ENCODE measurements at places on chromosomes 4 and X.

DNA sequence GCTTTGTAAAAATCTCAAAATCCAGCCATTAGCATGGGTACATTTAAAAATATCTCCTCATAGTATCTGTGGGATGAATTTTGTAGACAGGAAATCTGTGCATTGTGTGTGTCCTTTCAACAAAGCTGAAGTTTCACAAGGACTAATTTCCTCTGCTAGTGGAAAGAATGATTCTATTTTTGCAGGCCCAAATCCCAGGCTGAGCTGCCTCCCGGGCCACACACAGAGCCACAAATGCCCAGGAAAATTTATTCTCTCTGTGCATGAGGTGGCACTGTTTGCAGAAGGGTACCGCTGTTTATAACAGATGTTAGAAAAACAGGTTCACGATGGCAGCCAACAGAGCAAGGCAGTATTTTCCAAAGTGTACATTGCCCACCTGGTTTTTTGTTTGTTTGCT, 11.0 kb upstream of the VCX3B start:
- no peak for DNase-seq

GRCh38 chr4:141858437-141858836, 222.1 kb downstream of the IL15 start:
- no peak for DNase-seq

- DNase-seq, result peak; percentile 24
Observed at GRCh38 chrX:25721564-25721963, 416.6 kb upstream of the MAGEB18 start.

GRCh38 chr4:128787509-128788311, 21.8 kb upstream of the JADE1 start:
- DNase-seq, result no peak

DNA sequence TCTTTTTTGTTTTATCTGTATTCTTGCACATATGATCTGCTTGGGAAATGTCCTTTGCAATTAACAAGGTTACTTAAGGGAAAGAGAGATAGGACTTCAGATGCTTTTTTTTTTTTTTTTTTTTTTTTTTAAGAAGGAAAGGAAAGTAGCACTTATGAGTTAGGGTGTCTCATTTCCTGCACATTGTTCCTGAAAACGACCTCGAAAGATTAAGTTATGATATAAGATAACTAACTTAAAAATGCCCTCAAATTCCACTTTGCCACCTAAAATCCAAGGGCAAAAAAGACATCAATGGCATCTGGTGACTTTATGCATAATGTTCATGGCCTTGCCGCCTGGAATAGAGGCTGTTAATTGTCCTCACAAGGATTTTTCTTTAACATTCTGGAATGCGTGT, 44.9 kb downstream of the PCDH7 start:
- no peak for DNase-seq

- DNase-seq, result no peak
Observed at GRCh38 chrX:133991814-133992213, 6.4 kb upstream of the GPC3 start.

DNA sequence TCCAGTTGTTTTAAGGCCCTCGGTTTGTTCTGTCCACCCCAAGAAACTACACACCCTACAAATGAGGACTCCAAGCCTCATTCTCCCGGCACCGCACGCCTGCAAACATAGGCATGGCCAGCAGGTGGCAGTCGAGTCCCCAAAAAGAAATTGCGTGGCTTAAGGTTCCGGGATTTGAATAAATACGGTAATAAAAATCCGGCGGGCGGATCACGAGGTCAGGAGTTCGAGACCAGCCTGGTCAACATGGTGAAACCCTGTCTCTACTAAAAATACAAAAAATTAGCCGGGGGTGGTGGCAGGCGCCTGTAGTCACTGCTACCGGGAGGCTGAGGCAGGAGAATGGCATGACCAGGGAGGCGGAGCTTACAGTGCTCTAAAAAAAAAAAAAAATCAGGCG, 21.8 kb upstream of the CSF2RA start:
- DNase-seq, result peak; percentile 75

DNA sequence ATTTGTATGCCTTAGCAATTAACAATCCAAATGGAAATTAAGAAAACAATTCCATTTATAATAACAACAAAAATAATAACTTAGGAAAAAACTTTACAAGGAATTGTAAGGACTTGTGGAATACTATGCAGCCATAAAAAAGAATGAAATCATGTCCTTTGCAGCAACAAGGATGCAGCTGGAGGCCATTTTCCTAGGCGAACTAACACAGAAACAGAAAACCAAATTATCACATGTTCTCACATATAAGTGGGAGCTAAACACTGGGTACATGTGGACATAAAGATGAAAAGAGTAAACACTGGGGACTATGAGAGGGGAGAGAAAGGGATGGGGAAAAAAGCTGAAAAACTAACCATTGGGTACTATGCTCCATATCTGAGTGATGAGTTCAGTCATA, 77.4 kb downstream of the WNK3 start:
- DNase-seq, result no peak

Measured in A172 (cell line).